Activated CD8-positive, alpha-beta T cell treated with anti-CD3 and anti-CD28 coated beads, Interleukin-2, amount 10 ng/mL, durations not matched to agents 7 days and 5 days (primary cell): ENCODE measurements at places on chromosomes 12 and 14. TPM values are rescaled to one million over a fixed set of nuclear protein-coding genes. Genes with fewer than 3 reads are reported as not detected.
A peak's percentile ranks its signal among the peaks of the same experiment; 100 is the strongest.

Gene TOMM20L
- not detected for total RNA-seq

GRCh38 chr14:68569970-68570409 is 222.9 kb downstream of the ZFP36L1 start:
- DNase-seq = no peak

Gene NKX2-8
- total RNA-seq = not detected

GRCh38 chr12:20627001-20627588 is 68.0 kb upstream of the SLCO1C1 start:
- no peak for DNase-seq

GRCh38 chr14:21038441-21039422 is 3.4 kb upstream of the RNASE7 start:
- DNase-seq = no peak

GRCh38 chr14:83058068-83058467 is 1524.4 kb upstream of the SEL1L start:
- no peak for DNase-seq

GRCh38 chr14:102568115-102568614 is 24.3 kb upstream of the RCOR1 start:
- DNase-seq = peak; percentile 84
